Aorta (tissue), 5 donors: ENCODE measurements at places on chromosomes 1 and 21. TPM values are rescaled to one million over a fixed set of nuclear protein-coding genes. Genes with fewer than 3 reads are reported as not detected.

DNA sequence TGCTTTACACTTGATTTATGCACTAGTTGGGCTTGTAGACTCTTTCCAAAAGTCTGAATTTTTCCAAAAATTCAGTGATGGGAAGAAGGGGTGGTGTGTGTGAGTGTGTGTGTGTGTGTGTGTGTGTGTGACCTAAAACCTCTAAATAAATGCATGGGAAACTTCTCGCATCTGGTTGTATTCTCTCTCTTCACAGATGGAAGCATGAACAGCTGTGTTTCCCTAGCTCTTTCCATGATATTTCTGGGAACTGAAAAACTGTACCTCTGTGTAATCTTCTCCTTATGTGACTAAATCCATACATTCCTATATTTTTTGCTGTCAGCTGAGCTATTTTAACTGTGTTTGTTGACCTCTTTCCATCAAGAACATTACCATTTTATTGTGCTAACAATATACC lies 26.2 kb upstream of the CYYR1 start:
- no peak for DNase-seq
- no peaks in the 10 kb centered on the region for H3K36me3 ChIP-seq
- no peak overlapping the region for H3K27ac ChIP-seq
- no peaks in the 10 kb centered on the region for H3K27me3 ChIP-seq

DNA sequence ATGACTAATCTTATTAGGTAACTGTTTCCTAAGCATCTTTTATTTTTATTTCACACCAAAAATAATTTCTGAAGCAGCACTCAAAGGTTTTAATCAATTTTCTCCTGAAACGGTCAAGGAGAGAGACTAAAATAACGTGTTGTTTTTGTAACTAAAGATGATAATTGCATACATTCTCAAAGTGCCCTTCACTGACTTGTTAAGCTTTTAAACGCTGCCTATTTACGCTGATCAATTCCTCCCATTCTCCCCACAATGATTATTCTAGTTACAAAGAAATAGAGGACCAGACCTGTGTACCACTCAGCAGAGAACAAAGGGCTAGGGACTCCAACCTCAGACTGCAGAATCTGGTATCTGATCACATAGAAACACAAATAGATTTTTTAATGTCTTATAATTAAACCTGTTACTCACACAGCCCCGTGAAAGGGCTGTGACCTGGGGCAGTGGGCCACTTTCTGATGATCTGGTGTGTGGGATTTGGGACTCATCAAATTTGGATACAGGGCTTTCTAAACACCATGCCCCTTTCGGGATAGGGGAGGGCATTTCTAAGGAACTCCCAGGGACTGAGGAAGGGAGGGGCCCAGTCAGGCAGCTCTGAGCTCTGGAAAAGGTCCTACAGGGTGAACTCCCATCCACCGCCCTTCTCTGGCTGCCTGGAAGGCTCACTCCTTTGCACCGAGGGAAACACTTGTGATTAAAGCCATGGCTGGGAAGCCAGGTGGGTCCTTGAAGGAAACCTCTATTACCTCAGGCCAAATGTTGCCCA lies 65.2 kb downstream of the BCAR3 start:
- no peaks in the 10 kb centered on the region for H3K36me3 ChIP-seq
- H3K4me1 ChIP-seq = peaks cover 5% of the 10 kb centered on the region
- H3K27me3 ChIP-seq = no peaks in the 10 kb centered on the region

- H3K27me3 ChIP-seq = no peaks in the 10 kb centered on the region
- no peak overlapping the region for H3K27ac ChIP-seq
- DNase-seq = peak; percentile 59
- no peaks in the 10 kb centered on the region for H3K4me1 ChIP-seq
- H3K4me3 ChIP-seq = no peak overlapping the region
- no peaks in the 10 kb centered on the region for H3K36me3 ChIP-seq
Observed at GRCh38 chr21:44569861-44570517, 3.5 kb upstream of the KRTAP10-4 start.

- no peak overlapping the region for H3K4me3 ChIP-seq
- no peaks in the 10 kb centered on the region for H3K27me3 ChIP-seq
- no peak for DNase-seq
- no peak overlapping the region for H3K27ac ChIP-seq
- no peaks in the 10 kb centered on the region for H3K4me1 ChIP-seq
- H3K36me3 ChIP-seq = no peaks in the 10 kb centered on the region
Observed at GRCh38 chr1:58361134-58361533, 185.4 kb downstream of the OMA1 start.

DNA sequence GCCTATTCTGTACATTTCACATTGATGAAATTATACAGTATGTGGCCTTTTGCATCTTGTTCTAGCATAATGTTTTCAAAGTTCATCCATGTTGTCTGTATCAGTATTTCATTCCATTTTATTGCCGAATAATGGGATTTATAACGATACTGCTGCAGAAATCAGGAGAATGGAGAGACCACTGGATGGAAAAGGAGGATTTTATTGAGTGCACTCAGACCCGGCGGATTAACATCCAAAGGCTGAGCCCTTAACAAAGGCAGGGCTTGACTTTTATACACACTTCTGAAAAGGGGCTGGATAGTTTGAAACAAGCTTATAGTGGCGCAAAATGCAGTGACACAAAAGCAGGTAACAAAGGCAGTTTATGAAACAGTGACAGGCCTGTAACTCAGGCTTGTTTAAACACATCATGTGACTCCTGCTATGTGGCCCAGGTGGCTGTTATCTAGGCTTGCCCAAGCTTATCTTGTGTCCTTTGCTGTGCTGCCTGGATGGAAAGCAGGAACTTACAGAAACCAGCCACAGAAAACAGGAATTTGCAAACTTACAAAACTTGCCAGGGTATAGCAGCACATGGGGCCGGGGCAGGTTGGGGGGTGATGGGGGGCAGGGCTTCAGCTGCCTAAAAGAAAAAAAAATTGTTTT lies 32.8 kb upstream of the KCNJ15 start:
- no peak overlapping the region for H3K4me3 ChIP-seq
- H3K27ac ChIP-seq = no peak overlapping the region
- H3K36me3 ChIP-seq = peaks cover 2% of the 10 kb centered on the region
- no peaks in the 10 kb centered on the region for H3K27me3 ChIP-seq
- H3K4me1 ChIP-seq = peaks cover 2% of the 10 kb centered on the region

GRCh38 chr1:205840146-205840923 lies 9.6 kb downstream of the PM20D1 start:
- H3K27me3 ChIP-seq = no peaks in the 10 kb centered on the region
- no peaks in the 10 kb centered on the region for H3K4me1 ChIP-seq
- no peaks in the 10 kb centered on the region for H3K36me3 ChIP-seq
- H3K4me3 ChIP-seq = no peak overlapping the region

DNA sequence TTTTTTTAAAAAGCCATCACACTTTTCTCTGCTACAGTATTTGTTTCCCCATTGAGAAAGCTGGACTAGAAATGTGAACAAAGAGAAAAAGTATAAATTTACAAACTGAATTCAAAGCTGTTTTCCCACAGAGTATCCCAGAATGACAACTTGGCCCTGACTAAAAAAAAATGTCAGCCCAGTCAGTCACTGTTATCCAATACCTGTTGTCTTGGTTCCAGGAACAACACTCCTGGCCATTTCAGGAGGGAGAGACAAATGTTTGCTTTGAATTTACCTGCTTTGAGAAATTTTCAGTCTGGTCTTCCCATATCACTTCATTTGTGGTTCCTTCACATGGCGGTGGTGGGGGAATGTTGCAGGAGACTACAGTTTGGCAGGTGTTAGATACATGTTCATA lies 46.2 kb downstream of the COLGALT2 start:
- no peaks in the 10 kb centered on the region for H3K27me3 ChIP-seq
- H3K27ac ChIP-seq = no peak overlapping the region
- H3K4me3 ChIP-seq = no peak overlapping the region
- DNase-seq = no peak
- H3K36me3 ChIP-seq = no peaks in the 10 kb centered on the region

DNA sequence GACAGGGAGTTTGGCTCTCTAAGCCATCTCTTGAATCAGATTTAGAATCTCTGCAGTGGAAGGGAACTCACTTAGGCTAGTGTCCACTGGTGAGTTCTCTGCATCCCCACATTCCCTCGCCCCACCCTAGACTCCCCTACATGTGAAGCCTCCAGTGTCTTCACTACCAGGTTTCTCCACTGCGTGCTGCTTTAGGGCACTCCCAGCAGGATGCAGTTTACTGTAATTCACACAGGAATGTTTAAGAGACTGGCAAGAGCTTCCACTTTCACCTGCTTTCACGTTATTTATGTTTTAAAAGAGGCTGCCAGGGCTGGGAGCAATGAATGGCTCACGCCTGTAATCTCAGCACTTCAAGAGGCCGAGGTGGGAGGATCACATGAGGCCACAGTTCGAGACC lies 60.2 kb downstream of the KAZN start:
- H3K4me1 ChIP-seq = no peaks in the 10 kb centered on the region
- no peak overlapping the region for H3K27ac ChIP-seq
- no peaks in the 10 kb centered on the region for H3K27me3 ChIP-seq
- no peaks in the 10 kb centered on the region for H3K36me3 ChIP-seq
- H3K4me3 ChIP-seq = no peak overlapping the region
- DNase-seq = no peak

GRCh38 chr21:30613836-30614235 lies at the start of gene KRTAP6-1:
Gene KRTAP6-1, minus strand, starts transcription at chr21:30613930. Its CDS starts 26 bp downstream, at chr21:30613904.
- no peaks in the 10 kb centered on the region for H3K4me1 ChIP-seq
- no peaks in the 10 kb centered on the region for H3K36me3 ChIP-seq
- H3K27ac ChIP-seq = no peak within 1 kb of the TSS
- H3K4me3 ChIP-seq = no peak within 1 kb of the TSS

GRCh38 chr1:77543822-77544448 lies 138.5 kb downstream of the ZZZ3 start:
- no peak for DNase-seq
- H3K36me3 ChIP-seq = no peaks in the 10 kb centered on the region
- no peaks in the 10 kb centered on the region for H3K4me1 ChIP-seq
- no peaks in the 10 kb centered on the region for H3K27me3 ChIP-seq

DNA sequence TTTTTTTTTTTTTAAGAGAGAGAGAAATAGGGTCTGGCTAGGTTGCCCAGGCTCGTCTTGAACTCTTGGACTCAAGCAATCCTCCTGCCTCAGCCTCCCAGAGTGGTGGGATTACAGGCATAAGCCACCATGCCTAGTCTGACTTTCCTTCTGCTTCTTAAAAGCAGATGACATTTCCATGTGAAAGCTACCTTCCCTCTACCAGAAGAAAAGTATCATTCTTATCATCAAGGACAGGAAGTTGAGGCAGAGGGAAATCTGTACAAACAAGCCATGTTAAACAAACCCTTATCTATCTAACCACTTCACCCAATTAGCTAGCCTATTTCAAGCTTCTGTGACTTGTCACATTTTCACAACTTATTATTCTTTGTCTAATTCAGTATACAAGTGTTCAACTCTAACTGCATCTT lies 54.8 kb downstream of the SAMSN1 start:
- H3K36me3 ChIP-seq = no peaks in the 10 kb centered on the region
- no peak for DNase-seq
- no peak overlapping the region for H3K27ac ChIP-seq
- H3K4me1 ChIP-seq = no peaks in the 10 kb centered on the region

DNA sequence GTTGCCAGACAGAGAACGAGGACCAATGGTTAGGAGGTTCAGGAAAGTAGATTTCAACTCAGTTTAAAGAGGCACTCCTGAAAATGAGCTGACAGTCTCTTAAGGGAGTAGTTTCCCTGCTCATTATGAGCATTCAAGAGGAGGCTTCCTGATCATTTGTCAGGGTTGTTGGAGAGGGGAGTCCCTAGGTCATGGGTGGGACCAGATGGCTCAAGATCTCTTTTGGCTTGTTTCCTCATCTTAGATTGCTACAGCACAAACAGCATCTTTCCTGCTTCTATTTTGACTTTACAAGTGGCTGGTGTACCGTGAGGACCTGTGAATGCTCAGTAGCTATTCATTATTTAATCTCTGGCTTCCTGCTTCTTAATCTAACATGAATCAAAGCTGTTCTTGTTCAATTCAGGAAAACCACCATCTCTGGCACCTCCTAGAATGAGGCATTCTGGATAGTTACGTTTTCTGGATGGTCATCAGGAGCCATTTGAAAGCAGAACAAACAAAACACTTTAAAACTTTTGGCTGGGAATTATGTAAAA lies 47.6 kb downstream of the PEX14 start:
- H3K4me3 ChIP-seq = no peak overlapping the region
- H3K27ac ChIP-seq = no peak overlapping the region
- peaks cover 3% of the 10 kb centered on the region for H3K4me1 ChIP-seq
- H3K27me3 ChIP-seq = no peaks in the 10 kb centered on the region

- H3K4me1 ChIP-seq = peaks cover 5% of the 10 kb centered on the region
- H3K27me3 ChIP-seq = no peaks in the 10 kb centered on the region
- H3K27ac ChIP-seq = no peak overlapping the region
- no peaks in the 10 kb centered on the region for H3K36me3 ChIP-seq
Observed at GRCh38 chr1:245956225-245956624, 550.9 kb downstream of the SMYD3 start.

DNA sequence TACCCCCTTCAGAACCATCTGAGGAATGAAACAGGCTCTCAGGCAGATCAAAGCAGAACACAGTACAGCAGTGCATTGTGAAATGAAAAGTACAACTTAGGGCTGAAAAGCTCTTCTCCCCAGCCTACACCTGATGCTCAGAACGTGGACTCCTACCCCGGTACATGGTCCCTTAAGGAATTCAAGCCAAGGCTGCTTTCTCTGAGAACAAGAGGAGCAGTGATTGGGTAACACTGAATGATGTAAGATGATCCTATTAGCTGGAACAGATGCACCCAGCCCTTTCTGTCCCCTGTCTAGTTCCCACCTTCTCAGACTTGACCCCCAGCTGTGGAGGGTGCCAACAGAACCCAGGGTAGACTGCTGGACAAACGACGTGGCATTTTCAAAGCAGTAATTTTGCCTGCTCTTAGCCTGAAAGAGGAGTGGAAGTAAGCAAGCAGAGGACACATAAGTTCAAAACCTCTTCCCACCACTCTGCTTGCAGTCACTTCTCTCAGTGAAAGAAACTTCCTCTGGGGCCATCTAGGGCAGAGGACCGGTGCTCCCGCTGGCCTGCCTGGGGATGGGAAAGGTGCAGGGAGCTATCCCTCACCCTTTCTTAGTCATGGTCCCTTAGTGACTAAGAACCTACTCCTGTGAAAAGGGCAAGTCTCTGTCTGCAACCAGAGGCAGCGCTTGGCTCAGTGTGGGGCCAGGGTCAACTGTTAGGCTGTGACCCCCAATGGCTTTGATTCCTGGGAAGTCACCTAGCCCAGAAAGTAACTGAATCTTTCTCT lies 72.7 kb downstream of the TRABD2B start:
- H3K4me3 ChIP-seq = no peak overlapping the region
- H3K4me1 ChIP-seq = no peaks in the 10 kb centered on the region
- H3K27me3 ChIP-seq = no peaks in the 10 kb centered on the region

GRCh38 chr1:236027104-236027503 lies 37.8 kb downstream of the NID1 start:
- no peaks in the 10 kb centered on the region for H3K27me3 ChIP-seq
- H3K4me3 ChIP-seq = no peak overlapping the region
- H3K27ac ChIP-seq = no peak overlapping the region
- peaks cover 4% of the 10 kb centered on the region for H3K36me3 ChIP-seq

- no peak for DNase-seq
- no peaks in the 10 kb centered on the region for H3K27me3 ChIP-seq
- H3K4me3 ChIP-seq = no peak overlapping the region
- no peaks in the 10 kb centered on the region for H3K4me1 ChIP-seq
- no peak overlapping the region for H3K27ac ChIP-seq
Observed at GRCh38 chr1:161497961-161498360, 7.3 kb upstream of the FCGR2A start.

- no peaks in the 10 kb centered on the region for H3K4me1 ChIP-seq
- H3K36me3 ChIP-seq = no peaks in the 10 kb centered on the region
- no peak overlapping the region for H3K27ac ChIP-seq
- H3K4me3 ChIP-seq = no peak overlapping the region
- DNase-seq = no peak
Observed at GRCh38 chr1:209375671-209376365, 207.7 kb upstream of the CAMK1G start.

INPP5B gene
- total RNA-seq = 52.2 TPM

ATP5PF gene
- total RNA-seq = 94.5 TPM

DPT gene
- 73.2 TPM for total RNA-seq

TPTE gene
- total RNA-seq = not detected

DMBX1 gene
- not detected for total RNA-seq

ATP5PB gene
- total RNA-seq = 110 TPM

USH2A gene
- not detected for total RNA-seq

MIXL1 gene
- total RNA-seq = 0.51 TPM

KCTD3 gene
- total RNA-seq = 35.3 TPM

FTCD gene
- total RNA-seq = 1.1 TPM
